ENCODE measurements at places on chromosomes 11 and 22. TPM values are rescaled to one million over a fixed set of nuclear protein-coding genes. Genes with fewer than 3 reads are reported as not detected.
A peak's percentile ranks its signal among the peaks of the same experiment; 100 is the strongest.

DNA sequence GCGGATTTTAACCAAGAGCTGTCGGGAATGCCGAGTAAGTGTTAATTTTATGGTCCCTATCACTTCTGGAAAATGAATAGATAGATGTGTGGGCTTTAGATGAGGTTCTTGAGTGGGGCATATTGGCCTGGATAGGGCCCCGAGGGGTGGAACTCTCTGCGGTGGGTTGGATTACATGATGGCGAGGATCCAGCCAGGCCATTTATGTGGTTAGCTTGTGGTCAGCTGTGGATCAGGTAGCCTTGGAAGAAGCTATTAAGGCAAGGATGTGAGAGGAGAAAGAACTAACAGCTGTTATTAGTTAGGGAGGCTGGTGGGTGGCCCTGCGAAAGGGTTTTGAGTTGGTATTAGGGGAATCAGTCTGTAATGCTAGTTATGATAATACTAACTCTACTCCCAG, 268.4 kb downstream of the NELL1 start:
- no peak for DNase-seq

GRCh38 chr11:10021563-10021962, 272.5 kb downstream of the SBF2 start:
- no peak for DNase-seq

DNA sequence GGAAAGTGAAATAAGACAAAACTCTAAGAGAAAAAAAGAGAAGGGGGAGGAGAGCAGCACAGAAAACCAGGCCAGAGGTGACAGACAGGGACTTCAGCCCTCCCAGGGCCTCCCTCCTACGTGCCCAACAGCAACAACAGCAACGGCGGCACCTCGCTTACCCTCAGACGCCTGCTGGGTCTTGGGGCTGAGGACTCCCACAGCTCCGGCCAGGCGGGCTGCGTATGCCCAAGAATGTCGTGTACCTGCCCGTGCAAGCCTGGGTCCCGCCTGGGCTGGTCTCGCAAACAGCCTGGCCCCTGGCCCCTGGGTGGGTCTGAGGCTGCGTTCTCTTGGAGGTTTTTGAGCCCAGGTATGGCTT, 30.5 kb downstream of the ARAP1 start:
- peak; percentile 73 for DNase-seq

DNA sequence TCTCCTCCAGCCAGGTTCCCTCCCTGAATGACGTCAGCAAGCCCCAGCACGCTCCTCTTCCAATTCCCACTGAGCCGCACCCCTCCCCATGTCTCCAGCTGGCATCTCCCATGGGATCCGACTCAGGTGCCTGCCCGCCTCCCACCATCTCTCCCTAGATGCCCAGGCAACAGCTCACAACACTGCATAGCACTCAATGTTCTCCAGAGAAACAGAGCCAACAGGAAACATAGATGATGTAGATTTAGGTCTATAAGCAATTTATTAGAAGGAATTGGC, 532.3 kb downstream of the BRD1 start:
- no peak for DNase-seq

DNA sequence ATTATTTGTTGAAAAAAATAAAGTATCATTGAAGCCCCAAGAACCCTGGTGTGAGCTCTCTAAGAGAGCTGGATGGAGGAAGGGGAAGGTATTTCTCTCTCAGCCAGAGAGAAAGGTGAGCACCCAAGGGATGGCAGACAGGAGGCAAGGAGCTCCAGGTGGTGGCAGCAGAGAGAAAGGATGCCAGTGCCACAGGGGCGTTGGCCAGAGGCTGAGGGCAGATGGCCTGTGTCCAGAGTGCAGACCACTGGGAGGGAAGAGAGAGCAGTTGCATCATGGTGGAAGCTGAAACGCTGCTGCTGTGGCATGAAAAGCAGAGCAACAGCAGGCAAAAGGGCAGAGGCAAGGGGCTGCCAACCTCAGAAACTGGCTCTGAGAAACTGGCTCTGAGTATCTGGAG, 8.5 kb downstream of the SPON1 start:
- DNase-seq, result peak; percentile 83

LIN7C gene
- 28.3 TPM for total RNA-seq

NAALADL1 gene
- total RNA-seq, result 2.2 TPM

GRM5 gene
- 0.09 TPM for total RNA-seq

MMP10 gene
- 0.16 TPM for total RNA-seq

Data from endodermal cell (in vitro differentiated cells).